Heart left ventricle (tissue), 16 donors: ENCODE measurements at places on chromosomes 3 and 15.

- no peak for DNase-seq
Measured at GRCh38 chr3:57805266-57805665, 49.2 kb downstream of the SLMAP start.

DNA sequence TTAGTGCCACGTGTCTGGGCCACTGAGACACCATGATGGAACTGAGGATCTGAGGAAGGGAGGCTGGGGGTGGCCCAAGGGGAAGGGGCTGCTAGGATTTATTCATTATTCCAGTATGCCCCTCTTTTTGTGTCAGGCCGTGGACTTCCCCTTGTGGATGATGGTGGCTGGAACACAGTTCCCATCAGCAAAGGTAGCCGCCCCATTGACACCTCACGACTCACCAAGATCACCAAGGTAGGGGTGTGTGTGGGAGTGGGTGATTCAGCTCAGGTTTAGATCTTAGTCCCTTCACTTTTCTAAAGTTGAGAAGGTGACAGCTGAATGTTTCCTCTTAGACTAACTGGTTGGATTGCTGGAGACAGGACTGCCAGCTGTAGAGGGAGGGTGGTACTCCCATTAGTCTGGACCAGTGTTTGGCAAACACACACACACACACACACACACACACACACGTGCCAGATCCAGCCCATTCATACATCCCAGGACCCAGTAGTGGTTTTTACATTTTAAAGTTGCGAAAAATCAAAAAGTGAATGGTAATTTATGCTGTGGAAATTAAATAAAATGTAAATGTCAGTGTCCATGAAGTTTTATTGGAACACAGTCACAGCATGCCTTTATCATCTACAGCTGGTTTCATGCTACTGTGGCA lies 11.4 kb downstream of the EIF4G1 start:
- no peak for DNase-seq

- no peak for DNase-seq
Measured at GRCh38 chr15:80608688-80609087, 86.4 kb upstream of the ABHD17C start.

DNA sequence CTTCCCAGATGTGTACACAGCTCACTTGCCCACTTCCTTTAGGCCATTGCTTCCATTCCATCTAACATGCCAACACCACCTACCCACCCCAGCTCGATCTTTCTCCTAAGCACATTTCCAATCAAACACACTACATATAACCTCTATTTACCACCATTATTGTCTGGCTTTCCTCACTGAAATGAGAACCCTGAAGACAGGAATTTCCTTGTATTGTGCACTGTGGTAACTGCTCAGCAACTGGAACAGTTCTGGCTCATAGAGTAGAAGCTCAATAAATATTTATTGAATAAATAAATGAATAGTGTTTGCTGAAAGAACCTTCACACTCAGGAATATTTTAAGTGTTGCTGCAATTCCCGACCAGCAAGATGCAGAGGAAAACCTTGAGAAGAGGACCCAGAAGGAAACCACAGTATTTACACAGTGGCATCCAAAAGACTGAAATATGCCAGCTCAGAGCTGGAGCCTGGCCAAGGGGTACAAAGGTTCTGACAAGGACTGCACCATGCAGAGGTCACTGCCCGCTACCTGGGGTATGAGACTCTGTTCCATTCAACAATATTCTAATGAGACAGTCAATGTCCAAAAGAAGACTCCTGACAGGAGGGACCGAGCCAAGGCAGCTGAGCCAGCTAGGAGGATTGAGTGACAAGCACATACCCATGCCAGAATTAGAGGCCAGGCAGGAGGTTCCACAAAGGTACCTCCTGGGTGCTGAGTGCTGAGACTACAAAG lies 168.8 kb downstream of the NUP210 start:
- DNase-seq = no peak

GRCh38 chr3:24136624-24137310 lies 191.7 kb downstream of the NR1D2 start:
- no peak for DNase-seq

DNA sequence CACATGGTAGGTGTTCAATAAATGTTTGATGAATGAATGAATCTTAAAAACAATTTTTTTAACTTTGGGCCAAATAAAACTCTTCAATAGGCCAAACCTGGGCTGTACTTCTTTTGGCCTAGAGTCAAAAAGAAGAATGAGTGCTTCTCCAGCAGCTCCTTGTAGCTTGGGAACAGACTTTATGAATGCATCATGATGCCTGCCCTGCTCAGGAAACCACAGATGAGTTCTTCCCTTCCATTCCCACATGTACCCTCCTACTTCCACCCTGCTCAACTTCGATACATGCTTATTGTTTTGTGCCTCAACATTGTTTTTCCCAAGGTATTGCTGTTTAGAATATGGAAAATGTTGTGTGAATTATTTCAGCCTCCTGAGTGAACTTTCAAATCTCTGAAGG lies 87.0 kb downstream of the FILIP1L start:
- no peak for DNase-seq
